Panc1 (cell line): ENCODE measurements at places on chromosomes 6 and 20. TPM values are rescaled to one million over a fixed set of nuclear protein-coding genes. Genes with fewer than 3 reads are reported as not detected.

PRL gene
- total RNA-seq = not detected

GJA10 gene
- not detected for total RNA-seq

FAM83B gene
- total RNA-seq = not detected

CDH26 gene
- 0.46 TPM for total RNA-seq

CALHM4 gene
- not detected for total RNA-seq

GPLD1 gene
- total RNA-seq = 0.98 TPM

GPR6 gene
- total RNA-seq = not detected

ARID1B gene
- total RNA-seq = 91.7 TPM

TXLNB gene
- total RNA-seq = not detected

ADAM33 gene
- total RNA-seq = 0.62 TPM

SIRPA gene
- 2.4 TPM for total RNA-seq

MCHR2 gene
- not detected for total RNA-seq
